GM19239 (cell line): ENCODE measurements at places on chromosomes 6 and 20.

- no peak for DNase-seq
Observed at GRCh38 chr6:4401408-4402368, 266.3 kb upstream of the ECI2 start.

GRCh38 chr6:135673501-135674309 lies 176.2 kb upstream of the AHI1 start:
- no peak for DNase-seq

- no peak for DNase-seq
Observed at GRCh38 chr6:123039431-123039830, 43.4 kb downstream of the CLVS2 start.

GRCh38 chr20:21137078-21137477 lies 11.2 kb downstream of the KIZ start:
- no peak for DNase-seq

DNA sequence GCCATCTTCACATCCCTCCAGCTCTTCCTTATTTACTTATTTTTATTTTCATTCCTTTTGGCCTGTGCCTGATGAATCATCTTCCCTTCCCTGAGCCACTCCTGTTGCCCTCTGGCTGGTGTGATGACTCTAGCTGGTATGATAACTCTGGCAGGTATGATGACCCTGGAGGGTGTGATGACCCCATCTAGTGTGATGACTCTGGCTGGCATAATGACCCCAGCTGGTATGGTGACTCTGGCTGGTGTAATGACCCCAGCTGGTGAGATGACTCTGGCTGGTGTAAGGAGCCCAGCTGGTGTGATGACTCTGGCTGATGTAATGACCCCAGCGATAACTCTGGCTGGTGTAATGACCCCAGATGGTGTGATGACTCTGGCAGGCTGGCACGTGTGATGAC lies 426.8 kb downstream of the QKI start:
- DNase-seq, result no peak

DNA sequence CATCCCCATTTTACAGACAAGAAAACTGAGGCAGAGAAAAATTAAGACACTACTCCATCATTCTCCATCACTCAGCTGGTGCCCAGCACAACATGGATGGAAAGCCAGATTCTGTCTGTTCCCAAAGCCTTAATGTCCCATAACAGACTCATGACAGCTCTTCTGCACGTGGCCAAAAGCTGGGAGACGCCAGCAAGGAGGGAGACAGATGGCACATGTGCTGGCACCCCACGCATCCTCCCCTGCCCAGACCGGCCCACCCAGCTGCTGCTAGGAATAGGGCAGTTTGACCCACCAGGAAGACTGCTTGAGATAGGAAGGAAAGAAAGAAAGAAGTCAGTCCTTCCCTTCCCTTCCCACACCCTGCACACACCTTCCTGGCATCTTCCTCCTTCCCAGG lies 96.3 kb downstream of the PREX1 start:
- DNase-seq, result no peak

GRCh38 chr6:148054219-148054618 lies 288.4 kb upstream of the SASH1 start:
- no peak for DNase-seq

GRCh38 chr20:32433311-32434021 lies 75.3 kb downstream of the ASXL1 start:
- no peak for DNase-seq

GRCh38 chr6:100472674-100473073 lies 8.0 kb upstream of the SIM1 start:
- no peak for DNase-seq

DNA sequence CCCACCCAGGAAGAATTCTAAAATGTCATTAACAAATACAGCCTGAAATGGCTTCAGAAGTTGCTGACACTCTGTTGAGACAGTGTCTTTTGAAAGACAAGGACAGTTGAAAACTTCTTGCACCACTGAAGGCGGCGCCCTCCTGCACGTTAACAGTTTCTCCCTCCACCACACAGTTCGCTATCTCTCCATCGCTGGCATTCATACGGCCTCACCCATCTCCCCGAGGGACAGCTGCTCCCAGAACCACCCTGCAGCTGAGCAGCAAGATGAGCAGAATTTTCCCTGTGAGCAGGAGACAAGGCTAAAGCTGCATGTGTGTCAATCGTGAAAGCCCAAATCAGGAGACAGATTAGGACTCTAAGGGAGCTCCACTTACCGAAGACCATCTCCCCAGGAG lies 113.3 kb downstream of the LY86 start:
- DNase-seq, result no peak

GRCh38 chr20:63106765-63107448 lies 100.1 kb upstream of the BHLHE23 start:
- DNase-seq, result no peak

DNA sequence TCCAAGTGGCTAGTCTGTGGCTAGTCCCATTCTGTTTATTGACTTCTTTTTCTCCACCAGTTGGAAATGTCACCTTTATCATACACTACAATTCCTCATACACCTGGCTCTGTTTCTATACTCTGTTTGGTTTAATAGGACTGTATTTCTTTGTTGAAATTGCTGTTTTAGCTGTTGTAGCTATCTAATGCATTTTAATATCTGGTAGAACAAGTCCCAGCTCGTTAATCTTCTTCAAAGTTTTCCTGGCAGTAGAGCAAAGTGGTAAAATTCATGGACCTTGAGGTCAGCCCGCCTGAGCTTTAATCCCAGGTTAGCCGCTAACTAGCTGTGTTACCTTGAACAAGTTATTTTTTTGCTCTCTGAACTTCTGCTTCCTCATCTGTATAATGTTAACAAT lies 9.9 kb upstream of the ASXL1 start:
- DNase-seq, result no peak

DNA sequence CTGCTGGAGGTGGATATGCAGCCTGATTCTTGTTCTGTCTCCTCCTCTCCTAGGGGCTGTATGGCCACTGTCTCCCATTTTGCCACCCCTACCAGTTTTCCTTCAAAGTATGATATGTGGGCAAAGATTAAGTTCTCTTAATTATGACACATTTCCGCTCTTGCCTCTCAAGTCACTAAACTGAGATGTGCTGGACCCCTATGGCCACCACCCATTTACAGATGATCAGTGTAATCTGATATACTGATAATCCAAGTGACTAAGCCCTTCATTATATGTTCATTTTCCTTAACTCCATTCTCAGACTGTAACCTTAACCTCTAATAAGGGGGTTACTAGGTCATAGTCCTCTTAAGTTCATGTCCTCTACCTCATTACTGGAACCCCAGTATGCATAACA lies 711 bp upstream of the C20orf141 start:
- DNase-seq, result no peak

DNA sequence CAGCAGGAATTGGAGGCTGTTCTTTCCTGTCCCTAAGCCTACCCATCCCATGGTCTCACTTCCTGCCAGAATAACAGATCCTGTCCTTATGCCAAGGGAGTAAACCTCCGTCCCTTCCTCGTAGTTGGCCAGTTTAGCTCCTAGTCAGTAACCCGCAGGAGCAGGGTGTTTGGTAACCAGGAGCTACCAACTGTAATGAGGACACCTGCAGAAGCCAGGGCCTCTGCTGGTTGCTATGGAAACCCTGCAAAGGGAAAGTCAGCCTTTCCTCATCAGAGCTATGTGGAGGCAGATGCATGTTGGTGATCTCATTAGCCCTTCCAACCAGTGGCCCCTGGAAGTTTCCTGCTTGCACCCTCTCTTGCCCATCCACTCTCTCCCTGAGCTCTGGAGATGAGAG lies 368.2 kb upstream of the SULF2 start:
- DNase-seq, result no peak

- no peak for DNase-seq
Observed at GRCh38 chr6:22099923-22100322, 196.9 kb downstream of the PRL start.

DNA sequence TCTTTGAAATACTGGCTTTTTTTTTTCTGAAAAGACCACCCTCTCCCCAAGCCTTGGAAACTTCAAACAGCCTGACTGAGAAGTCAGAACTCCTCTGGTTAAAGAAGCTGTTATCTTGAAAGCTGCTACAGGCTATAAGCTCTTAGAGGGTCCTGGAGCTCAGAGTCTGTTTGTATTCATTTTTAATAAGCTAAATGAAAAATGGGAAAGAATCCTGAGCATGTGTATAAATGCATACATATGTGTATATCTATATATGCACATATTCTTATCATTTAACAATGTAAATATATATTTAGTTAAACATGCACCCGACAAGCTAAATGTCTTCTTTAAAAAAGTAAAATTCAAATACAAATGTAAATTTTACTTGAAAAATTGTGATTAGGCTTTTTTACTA lies 494.9 kb upstream of the POU3F2 start:
- DNase-seq, result no peak

DNA sequence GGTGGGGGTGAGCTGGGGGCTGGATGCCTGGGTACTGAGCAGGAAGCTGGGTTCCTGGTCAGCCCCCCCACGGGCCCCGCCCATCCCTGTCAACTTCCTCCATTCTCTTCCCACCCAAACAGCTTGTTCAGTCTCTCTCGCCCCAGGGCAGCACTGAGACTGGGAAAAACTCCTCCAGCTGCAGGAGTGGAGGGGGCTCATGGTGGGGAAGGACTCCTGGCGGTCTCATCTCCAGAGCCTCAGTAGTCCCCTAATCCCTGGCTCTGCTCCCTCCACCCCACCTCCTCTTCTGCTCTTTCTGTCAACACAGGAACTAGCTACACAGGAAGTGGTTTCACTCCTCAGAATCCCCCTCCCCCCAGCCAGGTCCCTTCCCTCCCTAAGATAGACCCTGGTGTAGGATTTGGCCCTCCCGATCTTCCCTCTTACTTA lies at the start of gene GPSM3:
GPSM3 (minus strand) TSS at position 36 of the 432 bp plus-strand sequence. CDS start 130 bp downstream, outside the sequence.
- no peak for DNase-seq
